ENCODE measurements at places on chromosomes 5 and 9.

- no peak for DNase-seq
Observed at GRCh38 chr9:92295827-92296258, 2.3 kb upstream of the IARS1 start.

DNA sequence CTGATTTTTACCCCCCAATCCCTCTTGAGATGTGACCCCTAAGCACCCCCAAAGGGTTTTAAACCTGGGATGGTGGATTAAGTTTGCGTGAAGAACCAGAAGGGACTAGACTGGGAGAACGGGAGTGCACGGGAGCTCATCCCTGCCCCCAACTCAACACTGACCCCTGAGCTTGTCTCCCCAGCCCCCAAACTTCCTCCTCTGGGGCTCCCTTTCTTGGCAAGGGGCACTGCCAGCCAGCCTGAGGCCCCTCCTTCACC lies 5.0 kb upstream of the SET start:
- DNase-seq, result no peak

- no peak for DNase-seq
Observed at GRCh38 chr9:13941714-13942113, 372.2 kb downstream of the NFIB start.

DNA sequence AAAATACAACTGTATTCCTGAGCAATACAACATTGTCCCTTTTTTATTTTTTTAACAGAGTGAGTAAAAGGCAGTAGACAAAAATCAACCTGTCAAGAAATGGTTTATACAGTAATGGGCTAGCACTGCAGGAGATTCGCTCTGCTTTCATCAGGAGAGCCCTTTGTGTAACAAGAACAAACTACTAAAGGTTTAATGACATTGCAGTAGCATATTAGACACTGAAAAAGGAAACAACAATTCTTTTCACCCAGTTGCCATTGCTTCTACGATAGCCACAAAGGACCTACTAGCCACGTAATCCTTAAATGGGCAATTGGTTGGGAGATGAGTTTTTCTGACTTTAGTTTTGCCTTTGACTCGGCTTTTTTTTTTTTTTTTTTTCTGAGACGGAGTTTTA lies 319.8 kb upstream of the TRPM3 start:
- no peak for DNase-seq

DNA sequence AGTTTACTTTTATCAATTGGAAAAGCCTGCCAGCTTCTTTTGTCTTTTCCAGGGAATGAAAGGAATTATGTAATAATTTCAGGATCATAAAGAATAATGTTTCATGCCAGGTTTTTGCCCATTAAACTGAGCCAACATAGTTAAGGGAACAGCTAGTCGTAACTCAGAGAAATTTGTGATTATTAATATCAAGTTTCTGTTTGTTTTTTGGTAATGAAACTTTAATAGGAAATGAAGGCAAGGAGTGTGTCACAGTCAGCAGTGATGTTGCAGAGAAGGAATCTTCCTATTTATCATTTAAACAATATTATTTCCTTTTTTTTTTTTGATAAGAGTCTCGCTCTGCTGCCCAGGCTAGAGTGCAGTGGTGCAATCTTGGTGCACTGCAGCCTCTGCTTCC lies 10.7 kb downstream of the NFIL3 start:
- no peak for DNase-seq

DNA sequence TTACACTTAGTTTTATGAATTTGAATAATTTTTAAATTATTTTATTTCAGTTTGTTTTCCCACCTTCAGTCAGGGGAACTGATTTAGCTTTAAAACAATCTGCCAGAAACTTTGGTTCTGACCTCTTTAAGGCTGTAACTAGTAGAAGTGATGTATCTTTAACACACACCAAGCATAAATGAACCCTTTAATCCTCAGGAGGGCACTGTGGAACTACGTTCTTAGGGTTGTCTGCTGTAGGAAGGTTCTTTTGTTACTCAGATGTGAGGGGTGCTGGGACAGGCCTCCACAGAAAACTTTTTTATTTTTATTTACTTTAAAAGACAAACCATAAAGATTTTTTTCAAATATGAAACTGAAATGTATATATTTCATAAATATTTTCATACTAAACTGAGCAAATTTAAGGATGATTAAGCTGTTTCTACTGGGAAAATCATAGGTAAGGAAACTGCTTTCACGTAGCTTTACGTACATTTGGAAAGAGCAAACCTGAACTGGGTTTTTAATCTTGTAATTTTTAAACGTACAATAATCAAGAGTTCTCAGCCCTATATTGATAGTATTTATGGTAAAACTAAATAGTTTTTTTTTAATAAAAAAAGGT lies 5.3 kb downstream of the KLF4 start:
- DNase-seq, result peak; percentile 84

DNA sequence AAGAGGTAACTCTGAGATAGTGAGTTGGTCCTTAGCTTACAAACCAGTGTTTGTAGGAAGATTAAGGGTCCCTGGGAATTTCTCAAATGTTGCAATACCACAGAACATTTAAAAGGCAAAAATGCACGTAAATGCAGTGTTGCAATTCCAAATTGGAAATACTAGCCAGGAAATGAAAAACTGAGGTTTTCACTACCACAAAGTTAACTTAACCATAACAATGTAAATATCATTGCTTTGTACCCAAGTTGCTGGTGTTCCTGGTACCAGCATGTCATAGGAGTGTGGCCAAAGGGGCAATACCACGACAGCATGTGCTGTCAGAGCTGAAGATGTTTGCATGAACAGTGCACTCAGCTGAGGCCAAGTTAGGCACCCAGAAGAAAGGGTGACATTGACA lies 382.9 kb downstream of the GLIS3 start:
- no peak for DNase-seq

DNA sequence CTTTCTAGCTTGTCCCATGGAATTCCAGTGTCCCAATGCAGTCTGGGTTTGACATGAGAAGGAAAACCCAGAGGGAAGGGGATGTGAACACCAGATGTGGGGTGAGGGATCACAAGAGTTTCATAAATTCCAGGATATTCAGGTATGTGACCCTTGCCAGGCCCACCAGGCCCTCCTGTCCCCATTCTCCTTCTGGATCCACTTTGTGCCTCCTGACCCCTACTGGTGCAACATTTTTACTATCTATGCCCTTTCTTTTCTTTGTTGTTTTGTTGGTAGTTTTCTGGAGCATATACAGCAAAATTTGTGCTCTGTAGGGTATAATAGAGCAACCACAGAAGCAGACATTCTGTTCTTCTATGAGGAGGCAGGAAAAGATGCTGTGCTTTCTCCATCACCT lies 597.0 kb upstream of the GRAMD2B start:
- DNase-seq, result no peak

- no peak for DNase-seq
Observed at GRCh38 chr5:68428231-68428811, 212.8 kb downstream of the PIK3R1 start.

DNA sequence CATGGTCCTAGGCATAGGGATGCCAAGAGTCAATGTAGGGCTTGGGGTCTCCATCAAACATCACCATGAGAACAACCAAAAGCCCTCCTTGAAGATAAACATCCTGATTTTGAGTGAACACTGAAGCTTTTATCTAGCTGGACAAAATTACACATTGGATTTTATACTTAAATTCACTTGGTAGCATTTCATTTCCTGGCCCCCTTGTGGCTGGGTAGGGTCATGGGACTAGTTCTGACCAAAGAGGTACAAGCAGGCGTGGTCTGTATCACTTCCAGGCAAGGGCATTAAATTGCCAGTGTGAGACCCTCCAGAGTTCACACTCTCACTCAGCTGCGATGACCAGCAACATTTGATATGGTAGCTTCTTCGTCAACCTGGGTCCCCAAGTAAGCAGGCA lies 320.3 kb downstream of the ACTL7B start:
- DNase-seq, result peak; percentile 26

- DNase-seq, result no peak
Observed at GRCh38 chr9:124549016-124549415, 41.8 kb upstream of the NR5A1 start.

DNA sequence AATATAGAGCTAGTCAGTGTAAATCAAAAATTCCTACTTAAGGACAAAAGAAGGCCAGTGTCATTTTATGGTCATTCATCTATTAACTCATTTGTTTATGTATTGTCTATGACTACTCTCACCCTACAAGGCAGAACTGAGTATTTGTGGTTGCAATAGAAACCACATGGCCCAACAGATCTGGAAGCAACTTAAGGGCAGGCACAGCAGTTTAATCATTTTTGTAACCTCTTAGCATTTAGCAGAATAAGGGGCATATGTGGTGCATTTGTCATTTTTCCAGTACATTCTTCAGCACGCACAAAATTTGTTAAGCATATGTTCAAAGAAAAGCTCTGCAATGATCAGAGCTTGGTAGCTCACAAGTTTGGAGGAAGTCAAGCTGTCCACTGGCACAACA lies 1.1 kb downstream of the FKBP15 start:
- no peak for DNase-seq

GRCh38 chr5:96509316-96509715 lies 76.3 kb upstream of the PCSK1 start:
- no peak for DNase-seq

- no peak for DNase-seq
Observed at GRCh38 chr9:71765693-71766092, 2.6 kb downstream of the CEMIP2 start.

GRCh38 chr9:69178583-69179011 lies 4.5 kb downstream of the TJP2 start:
- peak; percentile 33 for DNase-seq

Data from endothelial cell of umbilical vein (primary cell).